ENCODE measurements at places on chromosomes 12 and 14.
A peak's percentile ranks its signal among the peaks of the same experiment; 100 is the strongest.

- DNase-seq, result no peak
These were observed 27.8 kb downstream of the HIP1R start for GRCh38 chr12:122862872-122863701.

GRCh38 chr12:25796523-25797000 lies 161.9 kb upstream of the RASSF8 start:
- DNase-seq, result no peak

GRCh38 chr12:52514471-52515318 lies 5.5 kb downstream of the KRT5 start:
- no peak for DNase-seq

DNA sequence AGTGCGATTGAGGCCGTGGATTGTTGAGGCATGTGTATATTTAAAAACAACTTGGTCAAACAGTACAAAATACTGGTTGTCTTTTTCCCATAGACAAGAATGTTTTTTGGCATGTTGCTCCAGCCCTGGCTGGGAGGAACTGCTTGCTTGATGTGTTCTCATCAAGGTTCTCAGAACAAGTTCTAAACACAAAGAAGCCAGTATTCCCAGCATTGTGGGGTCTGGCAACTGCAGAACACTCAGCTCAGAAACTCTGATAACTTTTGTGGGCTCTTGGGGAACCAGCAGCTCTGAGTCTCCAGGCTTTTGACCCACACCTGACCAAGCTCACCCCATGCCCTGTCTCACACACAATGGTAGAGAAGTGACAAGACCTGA lies 27.1 kb upstream of the DICER1 start:
- no peak for DNase-seq

DNA sequence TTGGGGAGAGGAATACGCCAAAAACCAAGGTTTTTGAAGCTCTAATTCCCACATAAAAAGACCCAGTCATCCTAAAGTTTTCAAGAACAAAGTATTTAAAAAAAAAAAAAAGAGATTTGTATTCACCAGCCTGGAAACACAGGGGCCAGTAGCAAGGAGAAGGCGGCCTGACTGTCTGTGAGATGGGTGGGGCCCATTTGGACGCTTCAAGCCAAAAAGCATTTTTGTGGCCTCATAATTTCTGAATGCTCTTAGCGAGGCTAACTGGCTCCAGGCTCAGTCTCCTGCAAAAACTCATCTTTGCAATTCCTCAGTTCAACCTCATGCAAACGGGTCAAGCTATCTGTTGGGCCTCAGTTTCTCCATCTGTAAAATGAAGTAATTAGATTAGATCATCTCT lies 514.1 kb downstream of the MED13L start:
- no peak for DNase-seq

GRCh38 chr14:71698027-71698426 lies 234.2 kb upstream of the RGS6 start:
- DNase-seq, result no peak

DNA sequence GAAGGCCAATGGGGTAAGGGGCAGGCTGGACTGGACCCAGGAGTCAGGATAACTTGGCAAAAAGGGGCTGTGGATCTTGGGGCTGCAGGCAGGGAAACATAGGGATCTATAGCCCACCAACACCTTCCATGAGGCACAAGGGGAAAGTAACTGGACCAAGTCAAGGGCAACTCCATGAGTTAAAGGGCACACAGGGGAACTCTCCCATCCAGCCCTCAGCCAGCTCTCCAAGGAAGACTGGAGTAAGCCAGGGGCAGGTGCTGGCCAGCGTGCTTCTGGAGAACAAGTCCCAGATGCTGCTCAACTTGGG lies 31.3 kb upstream of the ZFP36L1 start:
- no peak for DNase-seq

DNA sequence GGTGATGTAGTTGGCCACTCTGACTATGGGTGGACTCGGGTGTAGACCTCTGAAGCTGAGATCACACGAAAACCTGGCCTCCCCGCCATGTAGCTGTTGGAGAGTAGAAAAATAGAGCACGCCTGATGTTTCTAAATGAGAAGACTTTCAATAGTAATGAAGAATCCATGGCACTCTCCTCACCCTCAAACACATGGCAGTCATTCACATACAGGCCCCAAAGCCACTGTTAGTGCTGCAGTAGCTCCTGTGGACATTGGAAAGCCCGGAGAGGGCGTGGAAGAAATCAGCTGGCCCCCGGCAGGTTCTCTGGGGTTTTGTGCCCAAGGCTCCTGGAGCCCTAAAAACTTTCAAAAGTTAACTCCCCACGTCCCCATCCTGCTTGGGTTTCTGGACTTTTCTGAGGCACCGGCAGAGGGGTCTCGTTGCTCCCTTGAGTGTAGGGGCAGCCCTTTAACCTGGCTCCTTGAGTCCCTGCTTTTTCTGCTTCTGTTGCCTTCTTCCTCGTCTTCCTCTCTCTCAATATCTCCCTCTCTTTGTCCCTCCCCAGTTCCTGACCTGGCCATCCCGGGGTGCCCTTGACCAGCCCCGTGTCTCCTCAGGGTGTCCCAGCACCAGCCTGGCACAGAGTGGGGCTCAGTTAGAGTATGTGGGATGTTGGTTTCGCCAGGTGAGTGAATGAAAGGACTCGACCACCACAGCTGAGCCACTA lies 8.3 kb downstream of the MEG3 start:
- no peak for DNase-seq

GRCh38 chr14:32136027-32136825 lies 59.1 kb downstream of the ARHGAP5 start:
- no peak for DNase-seq

- DNase-seq, result no peak
These were observed 18.7 kb upstream of the OASL start for GRCh38 chr12:121057794-121058193.

- no peak for DNase-seq
These were observed 17.7 kb downstream of the EPYC start for GRCh38 chr12:90987101-90987500.

GRCh38 chr12:121858318-121858661 lies 369 bp downstream of the HPD start:
- DNase-seq, result no peak

DNA sequence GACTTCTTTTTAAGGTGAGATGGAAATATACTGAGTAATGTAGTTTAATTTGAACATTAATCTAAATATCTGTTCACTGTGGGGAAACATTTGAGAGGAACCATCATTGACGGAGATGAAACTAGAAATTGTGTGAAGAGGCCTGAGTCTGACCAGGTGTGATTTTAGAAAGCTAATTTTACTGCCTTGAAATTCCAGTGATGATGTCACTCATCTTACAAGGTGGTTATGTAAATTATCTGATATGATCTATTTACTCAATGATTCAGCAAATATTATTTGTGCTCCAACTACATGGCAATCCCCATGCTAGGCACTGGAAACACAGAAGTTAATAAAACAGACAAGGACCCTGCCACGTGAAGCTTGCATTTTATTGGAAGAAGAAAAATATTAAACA lies 435.7 kb upstream of the DCN start:
- no peak for DNase-seq

DNA sequence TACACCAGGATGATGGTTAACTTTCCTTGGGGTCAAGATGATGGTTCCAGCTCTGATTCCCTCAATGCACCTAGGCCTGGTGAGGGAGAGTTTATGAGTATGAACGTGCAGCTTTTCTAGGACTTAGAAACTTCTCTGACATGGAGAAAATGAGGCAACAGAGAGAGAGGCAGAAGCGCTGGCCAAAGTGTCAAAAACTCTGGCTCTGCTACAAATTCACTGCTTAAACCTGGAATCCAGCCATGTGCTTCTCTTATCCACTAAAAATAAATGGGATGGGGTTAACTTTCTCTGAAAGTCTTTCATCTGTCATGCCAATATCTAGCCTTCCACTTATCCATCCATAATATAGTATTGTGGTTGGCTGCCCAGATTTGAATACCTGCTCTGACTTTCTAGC lies 568.7 kb downstream of the MED13L start:
- no peak for DNase-seq

DNA sequence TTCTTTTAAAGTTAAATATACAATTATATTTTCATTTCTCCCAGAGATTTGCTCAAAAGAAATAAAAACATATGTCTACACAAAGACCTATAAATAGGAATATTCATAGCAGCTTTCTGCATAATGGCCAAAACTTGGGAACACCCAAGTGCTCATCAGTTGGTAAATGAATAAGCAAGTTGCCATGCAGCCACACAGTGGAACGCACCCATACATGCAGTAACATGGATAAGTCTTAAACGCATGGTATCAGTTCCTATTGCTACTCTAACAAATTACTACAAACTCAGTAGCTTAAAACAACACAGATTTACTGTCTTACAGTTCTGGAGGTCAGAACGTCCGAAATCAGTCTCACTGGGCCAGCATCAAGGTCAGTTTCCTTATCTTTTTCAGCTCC lies 78.5 kb downstream of the DPF3 start:
- DNase-seq, result no peak

- DNase-seq, result peak; percentile 23
These were observed 2.5 kb downstream of the TAMALIN start for GRCh38 chr12:52009081-52009751.

DNA sequence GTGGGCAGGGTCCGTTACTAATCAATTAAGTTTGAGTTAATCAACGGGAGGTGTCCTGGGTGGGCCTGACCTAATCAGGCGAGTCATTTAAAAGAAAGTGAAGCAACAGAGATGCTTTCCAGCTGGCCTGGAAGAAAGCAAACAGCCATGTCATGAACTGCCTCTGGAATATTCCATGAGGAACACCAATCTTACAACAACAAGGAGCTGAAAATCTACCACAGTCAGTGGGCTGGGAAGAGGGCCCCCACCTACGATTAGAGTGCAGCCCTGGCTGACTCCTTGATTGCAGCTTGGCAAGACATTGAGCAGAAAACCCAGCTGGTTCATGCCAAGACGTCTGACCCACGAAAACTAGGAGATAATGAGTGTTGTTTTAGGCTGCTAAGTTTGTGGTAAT lies 56.2 kb downstream of the SSPN start:
- DNase-seq, result no peak

GRCh38 chr14:73824127-73824526 lies 27.5 kb upstream of the PTGR2 start:
- no peak for DNase-seq

- DNase-seq, result no peak
These were observed 40.5 kb upstream of the C14orf132 start for GRCh38 chr14:95998656-95999055.

GRCh38 chr12:119835068-119835467 lies 42.1 kb downstream of the CIT start:
- no peak for DNase-seq

DNA sequence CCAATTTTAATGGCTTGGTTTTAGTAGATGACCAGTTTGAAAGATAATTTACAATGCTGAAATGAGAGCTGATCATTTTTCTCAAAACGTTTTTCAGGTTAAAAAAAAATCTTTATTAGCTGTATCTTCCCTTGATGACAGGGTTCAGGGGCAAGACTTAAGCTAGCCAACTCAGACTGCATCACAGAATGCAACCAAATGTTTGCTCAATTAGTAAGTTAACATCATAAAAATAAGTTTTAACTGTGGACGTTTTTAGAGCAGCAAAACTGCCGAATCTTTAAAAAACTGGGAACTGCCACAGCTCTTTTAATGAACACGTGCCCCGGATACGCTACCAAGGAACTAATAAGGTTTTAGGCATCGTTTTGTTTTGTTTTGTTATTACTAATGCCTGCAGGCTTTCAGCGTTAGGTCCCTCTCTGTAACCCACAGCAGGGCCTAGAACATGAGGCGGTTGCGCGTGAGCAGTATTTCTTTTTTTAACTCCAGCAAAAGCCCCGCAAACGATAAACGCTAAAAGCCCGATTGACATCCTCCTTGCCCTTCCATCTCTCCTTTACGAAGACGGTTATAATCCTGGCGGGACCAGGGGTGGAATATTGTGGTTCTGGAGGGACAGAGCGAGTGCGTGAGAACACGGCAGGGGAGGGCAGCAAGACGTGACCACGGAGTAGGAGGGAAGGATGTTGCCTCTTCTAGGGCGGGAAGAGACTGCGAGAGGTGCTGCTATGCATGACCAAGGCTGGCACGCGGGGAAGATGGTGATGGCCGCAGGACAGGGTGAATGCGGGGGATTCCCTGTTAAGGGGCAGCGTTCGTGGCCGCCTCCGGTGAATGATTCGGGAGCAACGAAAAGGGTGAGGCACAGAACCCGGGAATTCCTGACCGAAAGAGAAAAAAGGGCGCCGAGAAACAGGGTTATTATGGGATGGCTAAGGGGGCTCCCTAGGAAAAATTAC lies 652 bp downstream of the SUPT16H start:
- DNase-seq, result peak; percentile 35

GRCh38 chr12:108649669-108650068 lies 16.0 kb upstream of the SELPLG start:
- no peak for DNase-seq

DNA sequence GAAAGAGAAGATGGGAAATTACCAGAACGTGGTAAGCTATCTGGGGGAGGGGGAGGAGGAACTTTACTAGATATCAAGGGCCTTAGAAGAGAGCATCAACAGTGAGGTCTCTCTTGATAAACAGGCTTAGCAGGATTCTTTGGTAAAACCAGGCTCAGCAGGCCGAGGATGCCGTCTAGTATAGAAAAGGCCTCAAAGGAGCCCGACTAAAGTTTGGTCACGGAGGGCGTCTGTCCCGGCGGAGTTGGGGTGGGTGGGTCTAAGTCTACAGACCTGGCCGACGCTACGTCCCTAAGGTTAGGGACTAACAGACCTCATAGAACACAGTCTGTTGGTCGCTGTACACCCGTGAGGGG lies 538 bp upstream of the TIGAR start:
- DNase-seq, result no peak

DNA sequence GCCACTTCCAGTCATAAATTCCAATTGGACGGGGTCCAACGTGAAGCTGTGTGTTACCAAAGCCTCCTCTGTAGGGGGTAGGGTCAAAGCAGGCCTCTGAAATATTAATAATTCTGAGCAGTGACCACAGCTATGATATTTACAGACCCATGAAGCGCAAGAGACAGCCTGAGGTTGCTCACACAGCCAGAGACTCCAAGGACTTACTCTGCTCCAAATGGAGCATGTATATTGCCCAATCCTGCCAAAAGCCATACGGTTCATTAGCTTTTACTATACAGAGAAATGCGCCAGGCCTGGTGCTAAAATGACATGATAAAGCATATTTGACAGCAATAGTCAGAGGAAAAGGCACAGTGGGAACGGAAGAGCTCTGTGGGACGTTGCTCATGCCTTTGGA lies 151.3 kb downstream of the PAH start:
- no peak for DNase-seq

DNA sequence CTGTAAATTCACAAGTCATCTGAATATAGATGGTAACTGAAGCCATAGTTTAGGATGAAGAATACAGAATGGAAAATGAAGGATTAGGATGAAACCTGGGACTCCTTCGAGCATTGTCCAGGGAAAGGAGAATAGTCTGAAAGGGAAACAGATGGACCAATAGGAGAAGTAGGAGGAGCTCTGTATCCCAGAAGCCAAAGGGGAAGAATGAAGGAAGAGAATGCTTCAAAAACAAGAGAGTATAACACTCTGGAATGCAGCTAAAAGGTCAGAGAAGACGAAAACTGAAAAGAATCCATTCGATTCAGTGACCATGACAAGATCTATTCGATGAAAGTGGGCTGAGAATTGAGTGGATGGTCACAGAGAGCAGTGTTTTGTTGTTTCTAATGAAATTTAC lies 1.0 kb downstream of the GMFB start:
- DNase-seq, result no peak

- DNase-seq, result no peak
These were observed 468.3 kb downstream of the AACS start for GRCh38 chr12:125533434-125534029.

- DNase-seq, result no peak
These were observed 449.4 kb upstream of the OR4E1 start for GRCh38 chr14:22122829-22123560.
